Stimulated activated CD4-positive, alpha-beta T cell treated with anti-CD3 and anti-CD28 coated beads, Interleukin-1b, Interleukin-23, amount 100 ng/mL, for 1 hour (primary cell): ENCODE measurements at places on chromosomes 13 and 19.

GRCh38 chr13:21012841-21013681 lies 48.3 kb downstream of the LATS2 start:
- no peak for DNase-seq

GRCh38 chr19:1046836-1047695 lies 7.2 kb downstream of the ABCA7 start:
- DNase-seq, result no peak

GRCh38 chr13:84571264-84571663 lies 689.0 kb upstream of the SLITRK1 start:
- no peak for DNase-seq

GRCh38 chr13:20424949-20425348 lies 100.7 kb downstream of the CRYL1 start:
- no peak for DNase-seq

- no peak for DNase-seq
Observed at GRCh38 chr19:42095142-42095813, 19.3 kb downstream of the ZNF574 start.

DNA sequence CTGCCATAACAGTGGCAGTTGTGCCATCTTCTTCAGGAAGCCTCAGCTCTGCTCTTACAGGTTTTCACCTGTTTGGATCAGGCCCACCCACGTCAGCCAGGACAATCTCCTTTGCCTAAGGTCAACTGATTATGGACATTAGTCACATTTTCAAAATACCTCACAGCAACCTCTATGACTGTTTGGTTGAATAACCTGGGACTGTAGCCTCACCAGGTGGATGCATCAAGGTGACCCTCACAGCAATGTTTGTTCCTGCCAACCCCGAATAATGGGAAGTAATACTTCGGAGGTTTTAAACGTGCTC lies 17.2 kb upstream of the ATP12A start:
- DNase-seq, result no peak

DNA sequence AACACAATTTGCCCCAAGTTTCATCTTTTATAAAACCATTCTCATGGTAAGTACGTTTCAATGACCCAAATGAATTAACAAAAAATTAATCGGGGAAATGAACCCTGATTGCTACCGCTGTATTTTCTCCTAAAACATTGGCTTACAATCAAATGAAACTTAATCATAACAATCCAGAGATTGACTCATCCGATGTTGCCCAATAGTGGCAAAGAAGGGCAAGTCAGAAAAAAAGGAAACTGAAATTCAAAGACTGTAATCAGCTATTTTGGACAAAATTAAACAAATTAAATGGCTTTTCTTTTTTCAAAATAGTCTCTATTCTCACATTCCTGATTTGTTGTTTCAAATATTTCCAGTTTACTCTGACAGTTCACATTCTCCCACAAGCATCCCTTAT lies 3.9 kb upstream of the ACOD1 start:
- no peak for DNase-seq

DNA sequence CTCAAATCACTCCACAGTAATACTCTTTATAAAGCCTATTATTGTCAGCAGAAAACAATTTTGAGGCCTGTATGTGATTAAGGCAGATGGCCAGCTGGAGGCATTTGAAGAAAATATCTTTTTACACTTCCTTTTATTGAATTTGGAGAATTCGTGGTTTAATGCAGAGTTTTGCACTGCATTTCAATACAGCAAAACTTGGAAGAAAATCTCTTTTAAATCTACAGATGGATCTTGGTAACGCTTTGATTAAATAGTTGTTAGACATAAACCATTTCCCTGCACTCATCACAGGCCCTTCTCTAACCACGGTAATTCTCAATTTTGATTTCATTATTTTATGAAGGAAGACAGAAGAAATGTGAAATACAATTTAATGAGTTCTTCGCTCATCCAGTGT lies 185.7 kb downstream of the RFC3 start:
- DNase-seq, result no peak

- no peak for DNase-seq
Observed at GRCh38 chr13:65343898-65344663, 1886.1 kb downstream of the PCDH9 start.

- DNase-seq, result no peak
Observed at GRCh38 chr13:112783978-112784371, 94.1 kb downstream of the ATP11A start.

- DNase-seq, result no peak
Observed at GRCh38 chr19:15291089-15291488, 41.2 kb downstream of the BRD4 start.

GRCh38 chr13:103371271-103371670 lies 305.1 kb upstream of the SLC10A2 start:
- no peak for DNase-seq

DNA sequence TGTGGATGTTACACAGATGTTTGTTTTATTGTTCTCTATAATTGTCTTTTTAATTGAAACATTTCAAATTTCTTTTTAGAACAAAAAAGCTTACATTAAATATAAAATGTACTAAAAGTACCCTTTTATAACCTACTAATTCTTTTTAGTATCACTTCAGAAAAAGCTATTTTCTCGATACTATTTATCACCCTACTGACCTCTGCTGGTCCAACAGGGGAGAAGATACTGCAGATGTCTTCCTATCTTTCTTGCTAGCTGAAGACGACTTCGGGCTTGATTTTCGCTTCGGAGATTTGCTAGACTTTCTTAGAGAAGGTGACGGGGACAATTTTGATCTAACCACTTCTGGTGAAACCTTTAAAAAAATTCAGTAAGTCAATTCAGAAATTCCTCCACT lies 42.4 kb downstream of the ZC3H13 start:
- no peak for DNase-seq

- DNase-seq, result no peak
Observed at GRCh38 chr19:47542030-47542475, 27.2 kb upstream of the NAPA start.

GRCh38 chr13:111114362-111115060 lies 599 bp upstream of the ARHGEF7 start:
- DNase-seq, result no peak

GRCh38 chr13:38981096-38981495 lies 9.5 kb downstream of the STOML3 start:
- no peak for DNase-seq

DNA sequence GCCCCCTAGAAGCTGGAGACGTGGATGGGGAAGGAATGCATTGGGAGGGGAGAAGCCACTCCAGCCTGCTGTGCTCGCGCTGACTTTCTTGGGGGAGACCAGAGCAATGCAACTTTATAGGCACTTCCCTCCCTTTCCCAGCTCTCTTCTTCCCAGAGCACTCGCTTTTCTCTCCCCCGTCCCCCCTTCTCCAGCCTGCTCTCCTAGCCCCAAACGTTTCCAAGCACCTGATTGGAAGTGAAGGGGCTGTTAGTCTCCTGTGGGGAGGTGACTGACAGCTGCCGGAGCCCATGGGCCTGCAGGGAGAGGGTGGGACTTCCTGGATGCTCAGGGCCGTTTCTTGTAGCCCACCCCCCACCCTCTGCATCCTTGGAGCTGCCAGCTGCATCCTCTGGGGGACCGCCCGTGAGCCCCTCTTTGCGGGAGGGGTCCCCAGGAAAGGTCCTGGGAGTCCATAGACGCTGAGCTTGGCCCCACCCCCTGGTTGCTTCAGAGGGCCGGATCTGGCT lies 2.5 kb downstream of the HDGFL2 start:
- no peak for DNase-seq
